Smooth muscle cell of the coronary artery (primary cell): ENCODE measurements at places on chromosomes 4 and X. TPM values are rescaled to one million over a fixed set of nuclear protein-coding genes. Genes with fewer than 3 reads are reported as not detected.

Gene MTTP
- total RNA-seq: 0.08 TPM in 1 of 2 replicates, not detected in the other

Gene SPANXA2
- not detected in 2 replicates for total RNA-seq

Gene PRSS12
- 13.0 and 24.1 TPM in 2 replicates for total RNA-seq

Gene FGF2
- 17.8 and 44.6 TPM in 2 replicates for total RNA-seq

Gene DCAF8L2
- 0.08 TPM in 1 of 2 replicates, not detected in the other for total RNA-seq
